ENCODE measurements at places on chromosomes 1 and 21. TPM values are rescaled to one million over a fixed set of nuclear protein-coding genes. Genes with fewer than 3 reads are reported as not detected.

- DNase-seq, result peak; percentile 2
Measured at GRCh38 chr1:218426343-218426657, 81.2 kb downstream of the TGFB2 start.

Gene MYBPH
- polyA plus RNA-seq, result not detected

Gene LHX4
- polyA plus RNA-seq, result 0.22 TPM

Gene SLC30A10
- 4.7 TPM for polyA plus RNA-seq

- no peak for DNase-seq
Measured at GRCh38 chr21:43188181-43188580, 19.4 kb downstream of the CRYAA start.

Gene FAM72B
- polyA plus RNA-seq, result not detected

- DNase-seq, result no peak
Measured at GRCh38 chr1:58854576-58854975, 70.7 kb upstream of the JUN start.

DNA sequence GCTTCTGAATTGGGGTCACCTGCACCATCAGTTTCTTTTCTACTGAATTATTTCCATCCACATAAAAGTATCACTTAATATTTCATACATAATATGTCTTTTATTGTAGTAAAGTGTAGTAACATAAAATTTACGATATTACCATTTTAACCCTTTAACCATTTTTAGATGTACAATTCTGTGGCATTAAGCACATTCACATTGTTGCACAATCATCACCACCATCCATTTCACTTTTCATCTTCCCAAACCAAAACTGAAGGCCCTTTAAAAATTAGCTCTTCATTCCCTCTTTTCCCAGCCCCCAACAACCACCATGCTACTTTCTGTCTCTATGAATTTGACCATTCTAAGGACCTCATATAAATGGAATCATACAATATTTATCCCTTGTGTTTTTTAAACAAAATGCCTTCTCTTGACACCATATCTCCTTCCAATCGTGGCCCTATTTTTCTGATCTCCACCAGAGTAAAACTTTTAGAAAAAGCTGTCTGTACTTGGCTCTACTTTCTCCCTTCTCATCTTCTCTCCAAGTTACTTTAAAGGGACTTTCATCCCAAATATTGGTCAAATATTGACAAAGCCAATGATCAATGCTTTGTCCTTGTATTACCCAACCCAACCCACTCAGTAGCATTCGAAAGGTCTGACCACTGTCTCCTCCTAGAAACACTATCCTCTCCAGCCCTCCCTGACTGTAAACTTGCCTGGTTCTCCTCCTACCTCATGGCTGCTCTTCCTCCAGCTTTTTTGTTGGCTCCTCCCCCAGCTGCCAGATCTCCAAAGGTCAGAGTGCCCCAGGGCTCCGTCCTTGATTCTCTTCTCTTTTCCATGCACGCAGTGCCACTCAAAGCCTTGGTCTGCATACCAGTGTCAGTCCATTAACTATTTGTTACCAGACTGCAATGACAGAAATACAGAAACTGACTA lies 44.7 kb downstream of the SLC30A10 start:
- no peak for DNase-seq

Gene KCNE2
- 0.52 TPM for polyA plus RNA-seq

DNA sequence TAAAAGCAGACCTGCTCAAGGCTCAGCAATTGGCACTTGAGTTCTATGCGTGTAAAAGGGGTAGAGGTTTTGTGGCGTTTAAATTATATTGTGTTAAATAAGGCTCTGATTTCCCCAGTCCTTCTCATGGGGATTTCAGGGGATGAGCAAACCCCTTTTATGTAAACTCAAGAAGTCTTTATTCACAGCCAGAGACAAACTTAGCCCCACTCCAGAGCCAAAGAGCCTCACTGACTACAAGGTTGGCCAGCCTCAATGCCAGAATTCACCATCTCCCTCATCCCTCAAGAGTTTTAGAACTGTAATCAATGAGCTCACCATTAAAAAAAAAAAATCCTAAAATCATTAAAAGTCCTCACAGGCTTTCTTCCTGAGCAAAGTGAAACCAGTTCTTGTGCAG lies 107.8 kb downstream of the SLC30A10 start:
- no peak for DNase-seq

Gene ZNF683
- 0.13 TPM for polyA plus RNA-seq

DNA sequence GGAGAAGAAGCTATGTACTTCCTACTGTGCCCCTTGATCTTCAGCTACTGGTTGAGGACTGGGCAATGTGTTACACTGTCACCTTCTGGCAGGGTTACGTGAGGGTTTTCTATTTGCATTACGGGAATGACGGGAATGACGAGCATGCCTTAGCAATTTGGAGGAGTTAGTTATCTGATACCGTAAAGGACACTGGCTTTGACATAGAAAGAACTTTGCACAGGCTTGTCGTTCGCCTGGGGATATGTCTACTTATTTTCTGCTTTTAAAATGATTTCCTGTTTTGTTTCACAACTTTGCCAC lies 19.8 kb upstream of the ACBD6 start:
- DNase-seq, result peak; percentile 16

GRCh38 chr1:194653385-194653784 lies 1467.0 kb upstream of the B3GALT2 start:
- DNase-seq, result no peak

GRCh38 chr1:153779781-153780541 lies 4.8 kb downstream of the SLC27A3 start:
- no peak for DNase-seq

GRCh38 chr21:35428001-35428320 lies 378.9 kb upstream of the RUNX1 start:
- no peak for DNase-seq

Gene GBP4
- 5.9 TPM for polyA plus RNA-seq

- DNase-seq, result peak; percentile 59
Measured at GRCh38 chr21:29376556-29376955, 77.8 kb downstream of the BACH1 start.

Gene OLFML3
- 34.1 TPM for polyA plus RNA-seq

Gene FOXD2
- 0.19 TPM for polyA plus RNA-seq

Gene RAB7B
- polyA plus RNA-seq, result 0.70 TPM

Gene MAP3K7CL
- 3.8 TPM for polyA plus RNA-seq

DNA sequence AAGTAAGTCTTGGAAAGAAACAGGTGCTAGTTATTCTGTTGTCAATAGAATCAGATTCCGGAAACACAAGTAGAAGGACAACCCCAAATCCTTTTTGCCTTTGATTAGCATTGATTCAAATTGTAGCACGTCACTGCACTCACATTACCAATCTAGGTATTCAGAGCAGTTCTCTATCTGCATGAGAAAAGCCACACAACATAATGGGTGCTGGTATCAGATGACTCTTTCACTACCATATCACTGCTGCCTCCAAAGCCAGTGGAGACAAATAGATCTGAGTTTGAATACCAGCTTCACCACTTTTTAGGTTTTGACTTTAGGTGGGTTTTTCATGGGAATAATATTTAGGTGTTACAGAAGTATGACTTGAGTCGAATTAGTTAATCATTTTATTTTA lies 38.9 kb downstream of the RTCA start:
- DNase-seq, result no peak

DNA sequence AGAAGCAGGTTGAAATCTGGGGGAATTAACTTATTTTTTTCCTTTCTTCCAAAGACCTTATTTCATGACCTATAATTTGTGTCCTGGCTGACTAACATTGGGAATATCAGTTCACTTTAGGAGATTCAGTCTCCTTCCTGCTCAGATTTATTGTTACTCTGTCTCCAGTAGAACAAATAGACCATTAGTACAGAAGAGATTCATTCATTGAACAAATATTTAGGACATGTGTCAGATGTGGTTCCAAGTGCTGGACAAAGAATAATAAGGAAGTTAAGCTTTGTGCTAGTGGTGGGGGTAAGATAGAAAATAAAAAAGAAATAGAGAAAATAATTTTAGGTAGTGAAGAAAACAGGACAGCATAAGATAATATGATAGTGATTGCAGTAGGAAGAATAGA lies 20.3 kb downstream of the ZMYM4 start:
- no peak for DNase-seq

DNA sequence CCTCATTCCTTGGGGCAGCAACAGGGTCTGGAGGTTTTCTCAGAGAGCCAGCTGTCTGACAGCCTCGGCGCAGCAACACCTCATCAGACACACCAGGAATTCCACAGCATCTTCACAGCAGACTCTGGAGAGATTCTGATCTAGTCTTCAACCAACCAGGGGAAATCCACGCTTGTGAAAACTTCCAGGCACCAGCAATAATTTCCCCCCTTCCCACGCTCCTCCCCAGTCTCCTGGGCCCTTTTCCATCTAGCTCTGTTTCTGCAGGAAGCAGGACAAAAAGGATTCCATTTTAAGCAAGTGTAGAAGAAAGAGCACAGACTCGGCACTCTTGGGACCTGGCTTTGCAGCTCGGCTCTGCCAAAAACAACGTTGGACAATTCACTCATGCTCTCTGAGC lies 44.3 kb upstream of the CAPZB start:
- DNase-seq, result no peak

Measured in small intestine (tissue), 16 donors.